ENCODE measurements at places on chromosomes 5 and 9.

DNA sequence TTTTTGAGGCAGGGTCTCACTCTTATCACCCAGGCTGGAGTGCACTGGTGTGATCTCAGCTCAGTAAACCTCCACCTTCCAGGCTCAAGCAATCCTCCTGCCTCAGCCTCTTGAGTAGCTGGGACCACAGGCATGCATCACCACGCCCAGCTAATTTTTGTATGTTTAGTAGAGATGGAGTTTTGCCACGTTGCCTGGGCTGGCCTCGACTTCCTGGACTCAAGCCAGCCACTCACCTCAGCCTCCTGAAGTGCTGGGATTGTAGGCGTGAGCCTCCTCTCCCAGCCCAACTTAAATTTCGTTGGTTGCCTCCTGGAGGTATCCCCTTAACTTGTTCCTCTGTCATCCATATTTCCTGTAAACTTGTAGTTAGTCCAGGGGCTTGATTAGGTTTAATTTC is 47.2 kb downstream of the RAB24 start:
- no peak for DNase-seq

DNA sequence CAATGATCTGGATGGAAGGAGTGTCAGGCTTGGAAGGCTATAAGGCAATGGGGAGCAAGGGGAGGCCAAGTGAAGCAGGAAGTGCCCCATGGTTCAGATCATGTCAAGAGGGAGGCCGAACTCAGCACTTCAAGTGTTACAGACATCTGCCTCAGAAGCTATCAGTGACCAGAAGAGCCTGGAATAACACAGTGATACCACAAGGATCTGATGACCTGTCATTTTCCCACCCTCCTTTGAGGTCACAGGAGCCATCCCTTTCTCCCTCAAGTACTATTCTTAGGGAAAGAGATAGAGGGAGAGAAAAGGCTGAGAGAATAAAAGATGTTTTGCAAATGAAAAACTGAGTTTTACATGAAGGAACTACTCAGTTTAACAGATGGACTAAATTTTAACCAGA is 454.8 kb downstream of the CSNK1G3 start:
- no peak for DNase-seq

- DNase-seq = no peak
These were observed 37.4 kb downstream of the MVB12B start for GRCh38 chr9:126363847-126364671.

DNA sequence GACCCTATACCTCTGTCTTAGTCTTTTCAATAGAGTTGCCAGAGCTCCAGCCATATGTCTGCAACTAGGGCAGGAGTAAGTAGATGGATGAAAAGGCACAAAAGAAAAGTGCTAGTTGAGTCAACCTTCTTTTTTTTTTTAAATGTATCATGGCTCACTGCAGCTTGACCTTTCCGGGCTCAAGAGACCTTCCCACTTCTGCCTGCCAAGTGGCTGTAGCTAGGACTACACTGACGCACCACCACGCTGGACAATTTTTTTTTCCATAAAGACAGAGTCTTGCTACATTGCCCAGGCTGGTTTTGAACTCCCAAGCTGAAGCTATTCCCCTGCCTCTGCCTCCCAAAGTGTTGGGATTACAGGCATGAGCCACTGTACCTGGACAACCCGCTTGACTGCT is 27.3 kb downstream of the FOXE1 start:
- DNase-seq = no peak

GRCh38 chr9:97695995-97696802 is 941 bp downstream of the XPA start:
- DNase-seq = no peak

DNA sequence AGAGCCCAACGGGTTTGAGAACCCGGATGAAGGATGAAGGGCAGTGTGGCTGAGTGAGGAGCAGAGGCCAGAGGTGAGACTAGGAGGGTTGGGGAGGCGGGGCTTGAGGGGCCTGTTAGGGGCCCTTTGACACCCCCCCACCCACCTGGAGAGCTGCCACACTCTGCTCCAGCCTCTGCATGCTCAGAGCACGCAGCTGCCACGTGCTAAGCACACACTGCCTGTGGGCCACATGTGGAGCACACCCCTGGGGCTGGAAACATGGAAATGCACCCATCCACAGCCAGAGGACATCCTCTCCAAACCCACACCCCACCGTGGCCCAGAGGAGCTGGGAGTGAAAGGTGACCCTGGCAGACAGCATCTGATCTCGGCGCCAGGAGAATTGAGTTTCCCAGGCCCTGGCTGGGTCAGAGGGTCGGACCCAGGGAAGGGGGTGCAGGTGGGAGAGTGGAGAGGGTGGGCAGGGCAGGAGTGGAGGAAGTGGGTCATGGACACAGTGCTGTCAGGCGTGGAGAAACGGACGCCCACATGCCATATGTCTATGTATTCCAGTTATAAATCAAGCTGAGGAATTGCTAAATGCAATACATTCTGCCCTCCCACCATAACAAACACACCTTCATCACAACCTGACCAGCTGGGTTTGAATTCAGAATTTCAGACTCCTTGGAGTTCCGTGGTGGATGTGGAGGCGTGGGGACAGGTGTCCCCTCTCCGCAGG is 5.9 kb downstream of the DNM1 start:
- DNase-seq = no peak

GRCh38 chr5:150616024-150616470 is 24.4 kb upstream of the SYNPO start:
- no peak for DNase-seq

DNA sequence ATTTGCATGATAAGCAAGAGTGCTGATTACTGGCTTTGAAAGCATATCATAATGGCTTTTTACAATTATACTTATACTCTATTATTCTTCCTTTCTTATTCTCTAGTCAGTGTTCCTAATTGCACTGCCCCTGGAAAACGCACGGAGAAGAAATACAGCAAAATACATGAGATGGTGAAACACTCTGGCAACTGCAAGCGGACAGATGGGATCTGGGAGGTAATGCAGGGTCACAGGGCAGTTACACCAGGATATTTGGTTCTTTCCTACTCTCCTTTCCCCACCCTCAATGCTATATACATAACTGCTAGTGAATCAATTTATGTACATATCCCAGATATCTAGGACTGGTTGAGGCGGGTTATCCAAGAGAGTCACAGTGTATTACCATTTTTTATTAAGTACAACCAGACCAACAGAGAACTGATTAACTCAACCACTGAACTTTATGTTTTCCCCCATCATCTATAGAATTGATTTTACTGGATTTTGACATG is 423.7 kb downstream of the ZSWIM6 start:
- DNase-seq = no peak

DNA sequence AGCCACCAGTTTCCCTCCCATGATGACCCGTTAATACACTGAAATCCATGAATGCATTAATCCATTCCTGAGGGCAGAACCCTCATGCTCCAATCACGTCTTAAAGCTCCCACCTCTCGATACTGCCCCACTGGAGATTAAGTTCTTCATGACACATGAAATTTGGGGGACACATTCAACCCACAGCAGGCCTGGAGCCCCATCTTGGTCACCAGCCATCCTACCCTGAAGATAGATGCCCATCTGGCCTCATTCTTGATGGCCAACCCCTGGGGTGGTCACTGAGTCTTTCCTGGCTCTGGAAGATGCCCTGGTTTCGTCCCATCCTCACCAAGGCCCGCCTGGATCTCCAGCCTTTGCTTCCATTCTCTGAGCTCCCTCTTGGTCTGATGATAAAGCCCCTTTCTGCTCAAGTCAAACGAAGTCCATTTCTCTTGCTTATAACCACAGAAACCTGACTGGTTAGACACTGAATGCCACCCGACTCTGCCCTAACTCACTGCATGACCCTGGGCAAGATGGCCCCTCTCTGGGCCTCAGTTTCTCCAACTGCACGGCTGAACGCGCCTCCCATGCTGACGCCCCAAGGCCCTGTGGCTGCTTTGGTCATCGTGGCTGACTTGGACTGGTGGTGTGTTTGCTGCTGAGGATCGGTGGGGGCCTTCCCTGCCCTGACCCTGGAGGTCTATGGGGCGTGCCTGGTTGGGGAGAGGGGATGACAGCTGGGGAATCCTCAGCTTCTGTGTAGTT is 138.4 kb upstream of the IER5L start:
- no peak for DNase-seq

DNA sequence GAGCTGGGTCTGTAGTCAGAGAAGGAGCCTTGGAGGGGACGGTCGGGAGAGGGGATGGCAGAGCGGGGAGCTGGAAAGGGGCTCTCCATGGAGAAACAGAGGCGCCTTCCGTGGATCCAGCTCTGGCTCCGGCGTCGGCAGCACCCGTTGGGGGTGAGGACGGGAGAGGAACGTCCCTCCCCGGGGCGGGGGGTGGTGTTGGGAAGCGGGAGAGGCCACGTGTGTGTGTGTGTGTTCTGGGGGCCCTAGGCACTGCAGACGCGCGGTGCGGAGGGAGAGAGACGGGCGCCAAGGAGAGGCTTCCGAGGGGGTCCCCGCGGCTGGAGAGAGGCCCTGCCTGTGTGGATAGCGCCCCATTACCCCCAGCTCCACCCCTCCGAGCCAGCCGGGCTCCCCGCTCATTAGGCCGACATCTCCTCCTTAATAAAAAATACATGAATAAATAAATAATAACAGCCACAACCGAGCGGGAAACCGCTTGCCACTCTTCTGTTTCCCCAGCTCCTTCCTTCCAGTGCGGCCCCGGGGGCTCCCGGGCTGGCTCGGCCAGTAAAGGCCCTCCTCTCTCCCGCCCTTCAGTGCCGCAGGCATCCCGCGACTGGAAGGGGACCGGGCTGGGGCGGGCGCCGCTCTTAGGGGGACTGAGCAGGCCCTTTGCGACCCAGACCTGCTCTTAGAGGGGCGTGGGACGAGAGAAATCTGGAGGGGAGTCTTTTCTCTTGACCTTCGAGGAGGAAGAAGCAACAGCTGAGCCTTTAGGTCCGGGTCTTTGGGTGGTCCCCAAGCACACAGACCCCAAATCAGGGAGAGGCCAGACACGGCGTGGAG is 71.3 kb upstream of the ARAP3 start:
- DNase-seq = no peak

GRCh38 chr5:14676320-14676719 is 11.8 kb downstream of the OTULIN start:
- no peak for DNase-seq

DNA sequence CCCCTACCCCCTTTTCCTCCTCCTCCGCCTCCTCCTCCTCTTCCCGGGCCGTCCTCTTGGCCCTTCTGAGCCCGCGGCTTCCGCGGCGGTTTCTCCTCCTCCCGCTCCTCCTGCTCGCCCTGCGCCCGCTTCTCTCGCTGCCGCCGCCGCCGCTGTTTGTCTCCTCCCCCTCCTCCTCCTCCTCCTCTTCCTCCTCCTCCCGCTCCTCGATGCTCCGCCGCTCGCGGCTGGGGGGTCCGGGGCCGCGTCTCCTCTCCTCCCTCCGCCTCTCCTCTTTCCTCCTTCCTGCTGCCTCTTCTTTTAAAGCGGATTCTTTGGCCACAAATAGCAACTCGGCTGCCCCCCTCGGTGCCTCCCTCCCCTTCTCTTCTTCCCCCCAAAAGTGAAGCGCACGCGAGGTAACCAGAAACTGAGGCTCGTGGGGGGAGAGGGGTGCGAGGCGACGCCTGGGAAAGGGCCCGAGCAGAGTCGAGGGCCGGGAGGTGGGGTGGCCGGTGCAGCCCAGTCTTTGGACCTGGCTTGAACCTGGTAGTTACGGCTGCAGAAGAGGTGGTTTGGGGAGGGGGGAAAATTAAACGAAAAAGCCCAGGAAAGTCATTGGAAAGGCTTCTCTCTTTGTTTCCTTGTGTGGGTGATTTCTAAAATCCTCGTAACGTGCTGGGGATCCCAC is 1058.5 kb upstream of the DMAC1 start:
- no peak for DNase-seq

DNA sequence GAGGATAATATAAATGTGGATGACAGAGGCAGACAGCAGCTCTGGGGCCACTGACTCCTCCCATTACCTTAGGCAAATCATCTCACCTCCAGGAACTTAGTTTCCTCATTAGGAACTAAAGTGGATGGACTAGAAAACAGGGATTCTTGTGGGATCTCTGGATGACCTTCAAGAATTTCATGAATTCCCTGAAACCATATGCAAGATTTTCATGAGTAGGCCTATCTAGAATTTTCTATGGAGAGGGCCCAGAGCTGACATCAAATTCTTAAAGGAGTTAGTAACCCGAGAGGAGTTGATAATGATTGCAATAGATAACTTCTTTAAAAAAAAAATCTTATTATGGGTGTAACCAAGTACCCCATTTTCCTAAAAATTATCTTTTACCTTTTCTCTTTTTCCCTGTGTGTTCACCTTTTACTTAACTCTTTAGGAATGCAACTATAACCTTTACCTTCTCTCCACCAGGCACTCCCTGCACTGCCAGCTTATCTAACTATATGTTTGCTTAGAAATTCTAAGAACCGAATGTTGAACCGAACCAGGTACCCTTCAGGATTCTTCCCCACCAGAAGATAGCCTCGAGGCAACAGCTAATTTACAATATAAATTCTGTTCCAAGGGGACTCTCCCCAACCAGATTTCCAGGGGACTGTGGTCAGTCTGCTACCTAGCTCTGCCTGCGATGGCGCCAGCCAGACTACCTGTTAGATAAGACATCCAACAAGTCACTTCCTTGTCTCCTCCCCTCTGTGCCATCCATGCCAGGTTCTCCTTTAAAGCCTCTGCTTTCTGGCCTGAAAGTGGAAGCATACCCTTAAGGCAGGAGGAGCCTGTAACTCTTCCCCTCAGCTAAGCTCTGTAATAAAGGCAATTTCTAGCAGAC is 86.0 kb downstream of the GCNT4 start:
- DNase-seq = no peak

- DNase-seq = no peak
These were observed 77.3 kb downstream of the KCTD16 start for GRCh38 chr5:144248015-144248414.

- DNase-seq = no peak
These were observed 265.4 kb upstream of the VLDLR start for GRCh38 chr9:2356041-2356790.

DNA sequence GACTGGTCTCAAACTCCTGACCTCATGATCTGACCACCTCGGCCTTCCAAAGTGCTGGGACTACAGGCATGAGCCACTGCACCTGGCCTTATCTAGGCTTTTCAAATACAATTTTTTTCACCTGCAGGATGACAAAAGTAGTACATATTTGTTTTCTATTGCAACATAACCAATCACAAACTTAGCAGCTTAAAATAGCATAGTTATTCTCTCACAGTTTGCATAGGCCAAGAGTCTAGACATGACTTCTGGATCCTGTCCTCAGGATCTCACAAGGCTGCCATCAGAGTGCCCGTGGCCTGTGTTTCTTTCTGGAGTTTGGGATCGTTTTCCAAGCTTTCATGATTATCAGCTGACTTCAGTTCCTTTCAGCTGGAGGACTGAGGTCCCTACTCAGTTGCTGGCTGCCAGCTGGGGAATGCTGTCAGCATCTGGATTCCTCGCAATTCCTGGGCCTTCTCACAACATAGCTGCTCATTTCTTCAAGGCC is 348.9 kb downstream of the ARHGEF28 start:
- no peak for DNase-seq
